ENCODE measurements at places on chromosomes 6 and 20.
A peak's percentile ranks its signal among the peaks of the same experiment; 100 is the strongest.

GRCh38 chr20:50541606-50542041, 31.4 kb downstream of the PTPN1 start:
- no peak for DNase-seq

DNA sequence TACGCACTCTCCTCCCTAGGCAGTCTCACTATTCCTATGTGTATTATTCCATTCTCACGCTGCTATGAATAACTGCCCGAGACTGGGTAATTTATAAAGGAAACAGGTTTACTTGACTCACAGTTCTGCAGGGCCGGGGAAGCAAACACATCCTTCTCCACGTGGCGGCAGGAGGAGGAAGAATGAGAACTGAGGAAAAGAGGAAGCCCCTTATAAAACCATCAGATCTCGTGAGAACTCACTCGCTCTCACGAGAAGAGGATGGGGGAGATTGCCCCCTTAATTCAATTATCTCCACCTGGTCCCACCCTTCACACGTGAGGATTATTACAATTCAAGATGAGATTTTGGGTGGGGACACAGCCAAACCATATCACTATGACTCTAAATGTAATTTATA, 61.9 kb downstream of the ECT2L start:
- DNase-seq: no peak

DNA sequence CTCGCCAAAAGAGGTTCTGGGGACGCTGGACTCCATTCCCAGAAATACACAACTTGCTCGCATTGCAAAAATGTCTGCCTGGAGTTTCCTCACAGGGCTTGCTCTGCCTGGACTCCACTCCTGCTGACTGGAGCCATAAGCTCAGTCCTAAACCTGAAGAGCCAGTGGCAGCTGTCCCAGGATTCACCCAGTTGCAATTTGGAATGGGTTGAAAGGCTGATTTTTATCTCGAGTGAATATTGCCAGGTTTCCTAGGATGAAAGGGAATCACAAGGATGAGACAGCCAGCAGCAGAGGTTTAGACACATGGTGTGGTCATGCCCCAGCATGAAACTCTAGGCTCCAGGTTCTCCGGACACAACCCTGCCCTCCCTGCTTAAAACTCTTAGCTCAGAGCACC, 223.3 kb downstream of the BMP7 start:
- DNase-seq: no peak

GRCh38 chr20:24768713-24769601, 180.1 kb upstream of the CST7 start:
- DNase-seq: no peak

DNA sequence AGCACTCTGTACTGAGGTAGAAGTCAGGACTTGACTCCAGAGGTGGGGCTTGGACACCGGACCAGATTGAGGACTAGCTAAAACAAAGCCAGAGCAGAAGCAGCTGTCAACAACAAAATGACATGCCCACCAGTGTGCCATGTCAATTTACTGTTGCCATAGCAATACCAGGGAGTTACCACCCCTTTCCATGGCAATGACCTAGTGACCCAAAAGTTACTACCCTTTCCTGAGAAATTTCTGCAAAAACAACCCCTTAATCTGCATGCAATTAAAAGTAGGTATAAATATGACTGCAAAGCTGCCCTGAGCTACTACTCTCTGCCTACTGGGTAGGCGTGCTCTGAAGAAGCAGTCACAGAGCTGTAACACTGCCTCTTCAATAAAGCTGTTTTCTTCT, 21.0 kb downstream of the MAP3K5 start:
- no peak for DNase-seq

GRCh38 chr6:15247500-15248450, 1.9 kb downstream of the JARID2 start:
- DNase-seq: peak; percentile 31

DNA sequence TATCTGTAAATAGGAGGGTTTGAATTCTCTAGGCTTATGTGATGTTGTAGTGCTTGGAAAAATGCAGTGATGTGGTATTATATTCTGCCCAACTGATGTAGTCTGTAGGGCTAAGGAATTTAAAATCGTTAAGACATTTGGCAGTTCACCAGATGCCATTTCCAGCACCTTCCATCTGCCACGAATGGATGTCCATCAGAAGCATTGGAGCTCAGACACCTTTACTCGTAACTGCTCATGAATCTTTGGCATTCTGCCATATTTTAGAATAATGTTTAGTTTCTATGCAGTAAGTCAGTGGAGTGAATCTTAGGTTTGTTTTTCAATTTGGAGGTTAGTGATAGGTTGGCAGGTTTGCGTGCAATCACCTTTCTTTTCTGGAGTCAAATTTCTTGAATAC, 2.4 kb upstream of the SYTL3 start:
- DNase-seq: no peak

- DNase-seq: no peak
These were observed 27.5 kb downstream of the AMD1 start for GRCh38 chr6:110902091-110902490.

DNA sequence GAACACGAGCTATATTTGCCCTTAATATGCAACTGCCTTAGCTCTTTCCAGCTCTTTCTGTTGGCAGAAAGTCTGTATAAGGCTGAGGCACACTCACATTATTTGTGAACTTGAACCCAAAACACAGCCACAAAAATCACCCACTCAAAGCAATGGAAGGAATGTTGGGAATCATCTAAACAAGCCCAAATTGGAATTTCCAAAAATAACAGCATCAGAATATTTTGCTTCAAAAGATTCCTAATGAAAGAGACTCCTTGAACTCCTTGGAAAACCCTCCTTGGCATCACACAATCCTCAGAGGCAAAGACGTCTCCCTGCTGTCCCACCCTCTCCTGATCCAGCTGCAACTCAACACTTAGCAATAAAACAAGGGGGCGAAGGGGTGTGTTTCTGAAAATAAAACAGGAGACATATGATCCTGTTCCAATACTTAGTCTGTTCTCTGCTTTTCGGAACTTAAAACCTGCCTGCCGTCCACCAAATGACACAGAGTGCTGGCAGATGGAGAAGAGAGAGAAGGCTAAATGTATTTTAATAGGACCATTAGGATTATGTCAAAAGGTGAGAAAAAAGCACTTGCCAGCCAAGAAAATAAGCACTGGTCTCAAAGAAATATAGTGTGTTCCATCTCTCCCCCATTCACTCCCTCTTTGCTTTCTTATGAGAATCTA, 320.7 kb upstream of the JARID2 start:
- no peak for DNase-seq

DNA sequence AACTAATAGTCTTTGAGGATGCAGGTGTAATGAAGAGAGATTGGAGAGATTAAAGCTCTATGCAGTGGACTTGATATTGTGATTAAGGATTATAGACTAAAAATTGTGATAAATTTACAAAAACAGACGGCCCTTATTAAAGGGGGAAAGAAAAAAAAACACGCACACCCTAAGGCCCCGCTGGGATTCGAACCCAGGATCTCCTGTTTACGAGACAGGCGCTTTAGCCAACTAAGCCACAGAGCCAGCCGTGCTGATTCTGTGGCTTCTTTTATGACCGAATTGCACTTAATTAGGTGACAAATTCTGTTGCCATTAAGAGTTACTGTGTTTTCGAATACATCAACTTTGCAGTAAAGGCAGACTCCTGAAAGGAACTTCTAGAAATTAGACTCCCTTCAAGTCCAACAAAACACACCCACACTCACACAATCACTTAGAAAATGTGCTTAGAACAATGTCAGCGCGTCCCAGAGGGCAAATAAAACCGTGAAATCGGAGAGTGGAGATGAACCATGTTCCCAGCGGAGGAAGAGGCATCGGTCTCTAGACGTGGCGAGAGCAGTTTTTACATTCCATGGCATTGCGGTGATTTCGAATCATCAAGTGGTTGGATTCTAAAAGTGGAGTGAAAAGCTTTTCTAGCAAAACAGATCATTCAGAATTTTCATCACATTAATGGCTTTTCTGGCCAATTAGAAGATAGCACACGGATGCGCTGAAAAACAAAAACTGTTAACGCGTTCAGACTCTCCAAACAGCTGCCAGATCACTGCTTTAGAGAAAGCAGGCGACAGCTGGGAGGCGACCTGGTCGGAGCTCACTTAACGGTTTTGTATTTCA, 122.6 kb downstream of the GPX5 start:
- peak; percentile 7 for DNase-seq

DNA sequence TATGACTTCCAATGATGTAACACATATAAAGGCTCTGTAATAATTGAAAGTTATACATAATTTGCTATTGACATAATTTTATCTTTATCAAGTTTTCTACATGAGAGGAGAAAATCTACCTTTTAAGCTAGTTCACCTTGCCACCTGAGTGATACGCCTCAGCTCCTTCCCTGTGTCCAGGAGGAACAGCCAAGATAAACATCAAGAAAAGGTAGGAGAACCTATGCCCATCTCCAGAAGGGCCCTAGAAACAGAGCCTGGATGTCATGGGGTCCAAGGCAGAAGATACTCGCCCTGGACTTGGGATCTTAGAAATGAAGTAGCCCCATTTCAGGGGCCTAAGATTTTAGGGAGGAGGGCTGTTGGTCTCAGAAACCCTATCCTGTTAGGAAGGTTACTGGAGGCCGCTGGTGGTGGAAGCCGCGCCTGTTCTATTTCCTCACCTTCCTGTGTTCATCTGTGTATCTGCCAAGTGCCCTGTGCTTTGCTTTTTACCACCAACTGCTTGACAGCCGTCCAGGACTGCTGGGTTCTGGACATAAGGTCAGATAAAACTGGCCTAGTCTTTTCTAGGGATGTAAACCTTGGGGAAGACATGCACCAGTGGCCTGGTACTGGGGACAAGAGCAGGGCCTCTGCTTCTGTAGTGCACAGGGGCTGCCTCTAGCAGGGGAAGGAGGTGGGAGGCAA, 178.5 kb downstream of the ARID1B start:
- DNase-seq: no peak
